ENCODE measurements at places on chromosomes 6 and 20.

DNA sequence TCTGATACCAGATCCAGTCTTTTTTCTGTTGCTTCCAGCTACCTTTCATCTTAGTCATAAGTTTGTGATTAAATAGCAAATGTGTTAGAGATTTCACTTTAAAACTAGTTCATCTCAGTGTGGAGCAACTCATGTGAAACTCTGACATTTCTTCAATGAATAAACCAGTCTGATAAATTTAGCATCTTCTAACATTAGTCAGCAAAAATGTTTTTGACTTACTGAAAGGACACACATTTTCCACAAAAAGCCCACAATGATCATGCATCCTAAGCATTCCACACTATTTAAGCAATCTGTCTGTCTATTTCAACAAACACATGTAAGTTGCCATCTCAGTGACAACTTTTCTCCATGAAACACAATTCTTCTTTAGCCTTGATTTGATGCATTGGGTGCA, 222.2 kb upstream of the SLC35B3 start:
- no peak for DNase-seq

DNA sequence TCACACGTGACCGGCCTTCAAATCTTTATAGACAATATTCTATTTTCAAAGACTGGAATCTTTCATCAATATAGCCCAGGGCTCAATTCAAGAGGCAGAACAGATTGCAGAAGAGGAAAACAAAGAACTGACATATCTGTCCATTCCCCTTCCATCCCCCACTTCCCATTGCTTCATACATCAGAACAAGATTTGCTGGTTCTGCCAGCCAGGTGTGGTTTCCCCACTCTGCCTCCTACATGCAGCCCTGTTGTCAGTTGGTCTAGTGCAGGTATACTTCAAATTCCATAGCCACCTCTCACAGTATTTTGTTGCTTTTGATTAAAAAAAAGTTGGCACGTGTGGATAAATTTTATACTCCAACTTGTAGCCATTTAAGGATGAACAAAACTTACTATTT, 174.9 kb downstream of the CD109 start:
- DNase-seq = no peak

DNA sequence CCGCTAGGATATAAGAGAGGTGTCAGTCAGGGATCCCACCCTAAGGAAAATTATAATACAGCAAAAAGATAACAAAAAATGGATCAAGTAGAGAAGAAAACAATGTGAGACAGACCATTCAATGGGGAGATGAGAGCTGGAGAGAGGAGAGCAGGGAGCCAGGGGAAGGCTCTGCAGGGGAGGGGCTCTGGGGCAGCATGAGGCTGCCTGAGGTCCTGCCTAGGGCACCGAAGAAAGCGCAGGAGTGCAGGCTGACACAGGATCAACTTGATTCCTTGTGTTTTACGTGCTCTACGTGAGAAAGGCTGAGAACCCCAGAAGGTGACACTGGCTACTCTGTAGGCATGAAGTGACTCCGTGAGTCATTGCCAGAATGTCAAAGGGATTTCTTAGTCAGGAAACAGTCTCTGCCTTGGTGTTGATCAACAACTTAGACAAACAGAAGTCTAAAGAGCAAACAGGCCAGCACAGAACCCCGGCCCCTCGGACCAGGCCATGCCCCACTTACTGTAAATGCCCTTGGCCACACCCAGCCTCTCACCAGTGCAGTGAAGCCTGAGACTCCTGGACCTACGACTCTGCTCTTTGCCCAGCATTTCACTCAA, 290.1 kb upstream of the PRDM1 start:
- no peak for DNase-seq

DNA sequence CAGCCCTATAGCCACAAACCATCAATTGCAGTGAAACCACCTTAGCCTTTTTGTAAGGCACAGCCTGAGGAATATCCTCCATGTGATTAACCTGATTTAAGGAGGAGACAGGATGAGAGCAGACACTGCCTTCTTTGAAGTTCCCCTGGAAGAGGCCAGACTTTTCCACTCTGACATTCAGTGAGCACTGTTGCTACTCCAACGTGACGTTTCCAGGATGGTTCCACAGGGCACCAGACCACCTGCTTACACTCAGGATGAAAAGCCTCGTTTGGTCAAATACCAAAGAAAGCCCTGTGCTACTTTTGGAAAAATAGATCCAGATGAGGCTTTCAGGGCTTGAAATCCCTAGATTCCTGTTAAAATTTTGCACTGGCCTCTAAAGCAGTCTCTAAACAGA, 1102.1 kb upstream of the FLRT3 start:
- DNase-seq = no peak

GRCh38 chr6:12200015-12200564, 90.1 kb upstream of the EDN1 start:
- no peak for DNase-seq

- DNase-seq = no peak
Observed at GRCh38 chr20:60332523-60332922, 374.3 kb downstream of the CDH26 start.

DNA sequence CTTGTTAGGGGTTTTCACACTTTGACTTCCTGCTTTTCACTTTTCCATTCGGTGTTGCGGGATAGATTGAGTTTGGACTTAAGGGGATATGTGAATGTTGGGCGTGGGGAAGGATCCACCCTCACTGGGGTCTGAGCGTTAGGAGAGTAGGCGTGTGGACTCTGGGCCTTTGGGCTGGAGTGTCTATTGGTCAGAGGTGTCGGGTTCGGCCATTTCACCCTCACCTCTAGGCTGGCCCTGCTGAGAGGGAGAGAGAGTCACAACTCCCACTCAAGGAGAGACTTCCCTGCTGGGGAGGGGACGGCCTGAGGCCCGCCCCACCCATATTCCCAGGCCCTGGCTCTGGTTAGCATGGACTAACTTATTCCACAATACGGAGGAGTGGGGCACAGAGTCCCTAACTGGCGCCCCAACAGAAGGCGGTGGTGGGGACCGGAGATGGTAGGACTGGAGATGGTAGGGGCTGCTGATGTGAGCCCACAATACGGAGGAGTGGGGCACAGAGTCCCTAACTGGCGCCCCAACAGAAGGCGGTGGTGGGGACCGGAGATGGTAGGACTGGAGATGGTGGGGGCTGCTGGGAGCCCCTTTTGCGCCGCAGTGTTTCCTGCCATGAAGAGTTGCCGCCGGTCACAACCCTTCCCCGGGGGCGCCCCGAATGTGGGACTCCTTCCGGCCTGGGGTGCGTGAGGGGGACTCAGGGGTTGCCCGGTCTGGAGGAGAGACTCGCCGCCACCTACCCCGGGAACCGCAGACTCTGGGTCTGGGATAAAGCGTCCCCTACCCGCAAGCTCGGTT, 1.4 kb upstream of the PTPRA start:
- no peak for DNase-seq

DNA sequence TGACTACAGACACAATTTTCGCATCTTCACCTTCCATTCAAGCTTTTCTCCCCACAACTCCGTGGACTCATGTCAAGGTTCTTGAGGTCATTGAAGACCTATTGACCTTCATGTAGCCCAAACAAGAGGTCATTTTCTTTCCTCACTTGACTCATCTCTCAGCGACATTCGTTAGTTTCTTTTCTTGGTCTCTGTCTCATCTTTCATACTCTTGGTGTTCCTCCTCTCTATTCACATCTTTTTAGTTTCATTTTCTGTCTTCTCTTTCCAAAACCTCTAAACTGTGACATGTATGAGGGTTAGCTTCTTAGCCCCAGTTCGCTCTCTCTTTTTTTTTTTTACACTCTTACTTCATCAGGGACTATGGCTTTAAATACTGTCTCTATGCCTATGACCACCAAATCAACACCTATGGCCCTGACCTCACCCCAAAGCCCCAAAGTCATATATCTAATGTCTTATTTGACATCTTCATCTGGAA, 128.6 kb upstream of the BACH2 start:
- DNase-seq = no peak

- no peak for DNase-seq
Observed at GRCh38 chr20:62666736-62667529, 24.6 kb downstream of the SLCO4A1 start.

GRCh38 chr6:125099211-125100073, 54.1 kb upstream of the TPD52L1 start:
- DNase-seq = peak; percentile 20

GRCh38 chr6:92647630-92648029, 771.7 kb downstream of the EPHA7 start:
- DNase-seq = no peak

DNA sequence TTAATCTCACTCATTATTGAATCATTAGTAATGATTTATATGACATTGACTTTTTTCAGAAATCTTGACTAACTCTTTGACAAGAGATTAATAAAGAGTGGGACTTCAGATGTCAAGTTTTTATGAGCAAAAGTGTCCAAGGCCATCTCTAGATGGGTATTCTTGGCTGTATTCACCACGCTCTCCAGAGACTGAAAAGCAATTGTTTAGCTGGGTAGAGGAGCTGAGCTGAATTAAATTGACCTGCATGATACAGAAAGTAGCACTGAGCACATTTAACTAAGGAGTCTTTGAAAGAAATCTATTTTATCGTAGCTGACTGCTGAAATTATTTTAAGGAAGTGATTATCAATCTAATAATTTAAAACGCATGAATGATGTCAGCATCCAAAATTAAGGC, 89.4 kb downstream of the LINC00237 start:
- no peak for DNase-seq

DNA sequence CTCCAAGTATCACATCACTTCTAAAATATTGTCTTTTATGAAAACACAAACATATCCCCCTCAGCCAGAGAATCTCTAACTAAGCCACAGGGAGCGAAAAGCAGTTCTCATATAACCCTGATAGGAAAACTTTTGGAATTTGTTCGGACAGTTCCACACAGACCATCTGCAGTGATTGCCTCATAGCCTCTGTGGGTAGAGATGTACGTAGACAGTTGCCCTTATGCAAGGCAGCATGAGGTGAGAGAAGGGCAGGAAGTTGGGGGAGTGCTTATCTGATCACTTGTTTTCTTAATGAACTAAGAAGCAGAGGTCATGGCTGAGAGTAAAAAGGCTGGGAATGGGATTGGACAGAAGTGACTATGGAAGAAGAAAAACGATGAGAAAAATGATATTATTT, 39.6 kb downstream of the SLC23A2 start:
- DNase-seq = no peak

DNA sequence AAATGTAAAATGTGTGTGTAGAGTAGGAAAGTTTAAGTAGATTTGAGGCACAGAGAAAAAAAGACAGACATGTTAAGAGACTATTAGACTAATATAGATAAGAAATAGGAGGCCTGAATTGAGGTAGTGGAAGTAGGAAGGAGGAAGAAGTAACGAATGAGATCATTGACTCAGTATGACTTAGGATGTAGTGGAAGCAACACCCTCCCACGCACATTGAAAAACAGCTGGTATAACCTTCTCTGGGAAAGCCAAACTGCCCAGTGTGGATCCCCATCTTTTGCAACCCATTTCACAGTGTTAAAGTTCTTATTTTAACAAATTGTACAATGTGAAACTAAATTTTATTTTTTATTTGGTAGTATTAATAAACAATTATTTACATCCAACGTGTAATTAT, 89.1 kb downstream of the GRIK2 start:
- DNase-seq = no peak

GRCh38 chr6:26243752-26244151, 121.2 kb upstream of the BTN3A2 start:
- no peak for DNase-seq

DNA sequence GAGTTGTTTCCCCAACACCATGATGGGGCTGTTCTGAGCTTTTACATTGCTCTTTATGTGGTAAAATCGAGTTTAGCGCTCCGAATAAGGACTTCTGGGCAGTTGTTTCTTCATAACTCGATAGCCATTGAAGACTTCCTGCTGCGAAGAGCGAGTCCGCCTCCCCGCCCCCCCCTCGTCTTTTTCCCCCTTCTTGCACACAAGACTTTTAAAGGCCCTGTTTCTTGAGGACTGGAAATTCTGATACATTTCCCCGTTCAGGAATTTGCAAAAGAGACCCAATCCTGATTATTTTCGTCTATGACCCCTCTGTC, 1.5 kb upstream of the CITED2 start:
- no peak for DNase-seq

DNA sequence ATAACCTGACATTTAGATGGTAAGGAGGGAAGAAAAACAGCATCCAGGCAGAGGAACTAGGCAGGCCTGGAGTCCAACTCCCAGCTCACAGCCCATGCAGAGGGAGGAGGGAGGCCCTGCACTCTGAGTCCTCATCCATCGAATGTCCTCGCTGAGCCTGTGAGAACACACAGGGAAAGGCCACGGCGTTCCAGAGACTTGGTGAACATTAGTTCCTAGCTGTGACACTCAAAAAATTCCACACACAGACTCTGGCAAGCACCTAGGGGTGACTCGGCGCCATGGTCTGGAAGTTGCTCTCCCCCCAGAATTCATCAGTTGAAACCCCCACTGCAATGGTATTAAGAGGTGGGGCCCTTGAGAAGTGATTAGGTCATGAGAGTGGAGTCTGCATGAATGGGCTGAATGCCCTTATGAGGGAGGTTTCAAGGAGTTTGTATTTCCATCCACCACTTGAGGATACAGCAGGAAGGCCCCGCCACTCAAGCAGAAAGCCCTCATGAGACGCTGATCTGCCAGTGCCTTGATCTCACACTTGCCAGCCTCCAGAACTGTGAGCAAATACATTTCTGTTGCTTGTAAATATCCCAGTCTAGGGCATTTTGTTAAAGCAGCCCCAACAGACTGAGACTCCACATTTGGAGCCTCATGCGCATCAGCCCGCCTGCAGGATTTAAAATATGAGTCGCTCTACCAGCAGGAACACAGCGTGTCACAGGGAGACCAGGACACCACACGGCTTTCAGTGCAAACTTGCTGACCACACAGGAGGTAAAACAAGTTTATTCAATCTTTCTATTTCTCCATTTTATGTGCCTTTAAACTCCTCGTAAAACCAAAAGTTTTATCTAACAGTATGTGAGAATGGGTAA, 73.9 kb downstream of the WDR27 start:
- DNase-seq = no peak

DNA sequence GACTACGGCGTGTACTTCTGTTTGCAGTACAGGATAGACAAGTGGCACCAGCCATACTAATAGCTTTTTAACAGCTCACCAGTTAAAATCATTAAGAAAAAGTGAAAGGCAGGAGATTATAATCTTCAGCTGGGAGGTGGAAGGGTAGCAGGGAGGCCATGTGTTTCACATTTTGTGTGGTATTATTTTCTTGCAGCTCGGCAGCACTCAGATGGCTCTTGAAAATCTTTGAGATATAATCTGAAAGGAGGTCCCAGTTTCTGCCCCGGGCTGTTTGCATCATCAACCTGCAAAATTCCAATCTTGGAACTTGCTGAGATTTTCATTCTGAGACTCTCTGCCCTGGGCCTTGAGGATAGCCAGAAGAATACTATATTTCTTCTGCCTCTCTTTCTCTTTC, 87.5 kb upstream of the HDAC2 start:
- no peak for DNase-seq
